ENCODE measurements at places on chromosomes 6 and 20. TPM values are rescaled to one million over a fixed set of nuclear protein-coding genes. Genes with fewer than 3 reads are reported as not detected.

DNA sequence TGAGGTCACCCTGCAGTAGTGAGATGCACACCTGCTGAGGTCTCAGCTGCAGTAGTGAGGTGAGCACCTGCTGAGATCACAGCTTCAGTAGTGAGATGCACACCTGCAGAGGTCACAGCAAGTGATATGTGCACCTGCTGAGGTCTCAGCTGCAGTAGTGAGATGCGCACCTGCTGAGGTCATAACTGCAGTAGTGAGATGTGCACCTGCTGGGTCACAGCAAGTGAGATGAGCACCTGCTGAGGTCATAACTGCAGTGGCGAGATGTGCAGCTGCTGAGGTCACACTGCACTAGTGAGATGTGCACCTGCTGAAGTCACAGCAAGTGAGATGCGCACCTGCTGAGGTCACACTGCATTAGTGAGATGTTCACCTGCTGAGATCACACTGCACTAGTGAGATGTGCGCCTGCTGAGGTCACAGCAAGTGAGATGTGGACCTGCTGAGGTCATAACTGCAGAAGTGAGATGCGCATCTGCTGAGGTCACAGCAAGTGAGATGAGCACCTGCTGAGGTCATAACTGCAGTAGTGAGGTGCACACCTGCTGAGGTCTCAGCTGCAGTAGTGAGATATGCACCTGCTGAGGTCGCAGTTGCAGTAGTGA is 20.8 kb downstream of the ZDHHC14 start:
- DNase-seq, result no peak

The OR2J3 gene
- total RNA-seq, result not detected

DNA sequence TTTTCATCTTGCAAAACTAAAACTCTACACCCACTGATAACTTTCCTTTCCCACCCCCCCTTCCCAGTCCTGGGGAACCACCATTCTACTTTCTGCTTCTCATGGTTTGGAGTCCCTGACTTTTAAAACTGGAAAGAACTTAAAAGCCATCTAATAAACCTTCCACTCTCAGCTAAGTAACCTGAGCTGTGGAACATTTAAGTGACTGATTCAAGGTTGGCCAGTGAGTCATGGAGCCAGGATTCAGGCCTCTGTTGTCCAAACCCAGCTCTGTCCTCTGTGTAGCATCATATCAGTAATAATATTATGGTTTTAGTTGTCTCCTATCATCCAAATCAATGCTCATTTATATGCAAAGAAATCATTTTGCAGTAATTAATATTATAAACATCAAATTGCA is 176.0 kb upstream of the NT5E start:
- DNase-seq, result no peak

GRCh38 chr20:16145919-16146318 is 427.3 kb downstream of the KIF16B start:
- DNase-seq, result no peak

DNA sequence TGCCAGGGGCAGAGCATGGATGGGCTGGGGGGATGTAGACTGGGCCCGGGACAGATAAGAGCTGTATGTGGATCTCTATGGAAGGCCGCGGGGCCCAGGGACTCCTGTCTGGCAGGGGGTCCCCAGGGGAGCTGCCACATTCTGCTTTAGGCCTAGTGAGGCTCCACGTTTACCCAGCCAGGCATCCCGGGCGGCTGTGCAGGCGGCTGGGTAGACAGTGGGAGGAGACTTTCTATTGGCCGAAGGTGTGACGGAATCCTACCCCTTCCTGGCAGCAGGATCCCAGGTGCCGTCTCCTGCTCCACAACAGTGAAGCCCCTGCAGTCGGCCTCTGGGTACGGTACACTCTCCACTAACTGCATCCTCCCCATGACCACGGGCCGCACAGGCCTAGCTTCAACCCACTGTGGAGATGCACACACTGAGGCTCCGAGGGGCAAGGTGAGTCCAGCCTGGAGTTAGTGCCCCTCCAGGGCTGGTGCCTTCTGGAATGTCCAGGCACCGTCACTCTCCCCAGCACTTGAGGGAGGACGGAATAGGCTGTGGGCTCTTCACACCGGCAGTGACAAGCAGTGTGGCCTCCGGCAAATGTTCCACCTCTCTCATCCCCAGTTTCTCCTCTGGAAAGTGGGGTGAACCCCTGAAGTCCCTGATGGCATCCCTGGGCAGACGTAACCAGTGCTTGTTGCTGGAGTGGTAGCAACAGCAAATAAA is 36.8 kb upstream of the ZBP1 start:
- DNase-seq, result peak; percentile 1

The RUNX2 gene
- total RNA-seq, result 7.9 TPM

The RBBP9 gene
- 18.3 TPM for total RNA-seq

DNA sequence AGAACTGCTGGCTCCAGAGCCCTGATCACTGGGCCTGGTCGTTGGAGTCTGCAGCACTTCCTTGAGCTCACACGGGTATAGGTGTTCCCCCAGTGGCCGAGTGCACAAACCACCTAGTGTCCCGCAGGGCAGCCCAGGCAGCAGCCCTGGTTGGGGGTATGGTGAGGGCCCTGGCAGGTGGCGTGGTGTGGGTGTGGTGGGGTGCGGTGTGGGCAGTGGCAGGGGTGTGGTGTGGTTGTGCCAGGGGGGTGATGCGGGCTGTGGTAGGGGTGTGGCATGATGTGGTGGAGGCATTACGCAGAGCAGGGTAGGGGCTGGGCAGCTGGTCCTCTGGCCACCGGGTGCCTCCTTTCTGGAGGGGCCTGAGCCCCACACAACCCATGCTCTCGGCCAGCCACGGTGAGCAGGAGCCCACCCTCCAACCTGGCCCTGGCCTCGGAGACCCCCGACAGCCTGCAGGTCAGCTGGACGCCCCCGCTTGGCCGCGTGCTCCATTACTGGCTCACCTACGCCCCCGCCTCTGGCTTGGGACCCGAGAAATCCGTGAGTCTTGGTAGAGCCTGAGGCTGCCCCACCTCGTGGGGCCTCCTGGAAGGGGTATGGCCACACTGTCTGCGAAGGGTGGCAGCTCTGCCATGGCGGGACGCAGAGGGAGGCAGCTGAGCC is 20.5 kb downstream of the COL20A1 start:
- DNase-seq, result no peak

The ERVFRD-1 gene
- not detected for total RNA-seq

GRCh38 chr6:100592929-100593328 is 128.2 kb upstream of the SIM1 start:
- no peak for DNase-seq

DNA sequence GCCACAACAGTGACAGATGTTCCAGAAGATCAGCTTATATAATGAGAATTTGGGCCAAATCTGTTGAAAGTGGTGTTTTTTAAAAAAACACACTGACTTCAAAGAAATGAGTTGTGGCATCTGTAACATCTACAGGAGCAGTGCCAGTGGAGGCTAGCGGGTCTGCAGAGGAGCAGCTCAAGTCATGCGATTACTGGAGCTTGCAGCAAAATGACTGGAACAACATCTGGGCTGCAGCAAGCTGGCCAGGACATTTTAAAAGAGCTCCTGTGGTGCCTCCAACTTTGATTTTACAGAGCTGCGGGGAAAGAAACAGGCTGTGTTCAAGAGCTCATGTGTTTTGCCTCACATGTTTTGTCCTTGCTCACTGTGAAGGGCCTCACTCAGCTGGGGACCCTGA is 57.2 kb downstream of the TBX18 start:
- no peak for DNase-seq

The KCNK16 gene
- not detected for total RNA-seq

DNA sequence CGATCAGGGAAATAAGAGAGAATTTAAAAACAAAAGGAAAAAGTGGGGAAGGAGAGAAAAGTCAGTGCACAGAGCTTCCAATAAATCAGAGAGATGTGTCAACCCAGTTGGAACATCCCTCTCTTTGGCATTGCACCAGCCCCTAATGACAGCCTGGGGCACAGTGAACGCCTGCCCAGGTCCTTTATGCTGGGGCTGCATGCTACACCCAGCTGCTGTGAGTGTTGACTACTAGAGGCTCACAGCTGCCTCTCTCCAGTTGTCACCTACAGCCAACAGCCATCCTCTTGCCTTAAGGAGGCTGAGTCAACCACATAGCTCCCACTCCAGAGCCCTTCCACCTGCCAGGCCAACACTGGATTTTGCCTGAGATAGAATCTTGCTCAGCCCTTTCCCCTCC is 19.0 kb downstream of the OR2H2 start:
- no peak for DNase-seq

The PGBD1 gene
- 7.3 TPM for total RNA-seq

DNA sequence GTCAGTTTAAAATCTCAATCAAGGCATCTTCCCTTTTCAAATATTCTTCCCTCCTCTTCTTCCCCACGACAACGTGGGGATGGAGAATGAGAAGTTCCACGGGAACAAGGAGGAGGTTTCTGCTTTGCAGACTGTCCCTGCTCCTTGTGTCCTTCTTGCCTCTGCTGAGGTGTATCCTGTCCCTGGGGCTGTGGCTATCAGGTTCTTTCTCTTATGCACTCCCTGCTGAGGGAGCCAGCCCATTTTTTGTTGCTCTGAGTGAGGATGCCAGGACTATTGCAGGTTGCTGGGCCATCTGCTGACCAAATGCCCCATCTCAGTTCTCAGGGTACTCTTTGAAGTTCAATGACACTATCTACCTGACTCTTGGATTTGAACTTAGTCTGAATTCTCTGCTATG is 533.6 kb downstream of the RNF144B start:
- DNase-seq, result no peak

- no peak for DNase-seq
These were observed 67.1 kb downstream of the FYN start for GRCh38 chr6:111806165-111806547.

GRCh38 chr20:38498909-38499308 is 26.3 kb downstream of the RALGAPB start:
- no peak for DNase-seq

The CFAP206 gene
- total RNA-seq, result 2.8 TPM

DNA sequence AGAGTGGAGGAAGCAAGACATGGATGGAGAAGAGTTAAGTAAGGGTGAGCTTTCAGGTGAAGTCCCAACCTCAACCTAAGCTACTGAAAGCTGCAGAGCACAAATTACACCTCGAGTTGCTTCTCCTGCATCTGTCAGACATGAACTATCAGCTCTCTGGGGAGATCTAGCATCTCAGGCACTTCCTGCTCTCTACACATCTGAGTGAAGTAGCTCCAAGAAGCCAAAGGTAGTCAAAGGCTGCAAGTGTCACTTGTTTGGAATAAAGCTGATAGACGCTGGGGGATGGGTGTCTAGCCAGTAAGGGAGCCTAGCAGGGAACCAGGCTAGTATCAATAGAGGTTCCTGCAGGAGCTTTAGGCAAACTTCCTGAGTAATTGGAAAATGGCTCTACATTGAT is 228.0 kb downstream of the PLCB1 start:
- DNase-seq, result no peak

GRCh38 chr6:89944826-89945407 is 50.6 kb downstream of the GJA10 start:
- no peak for DNase-seq

GRCh38 chr20:43987018-43987417 is 72.4 kb downstream of the TOX2 start:
- DNase-seq, result no peak

- no peak for DNase-seq
These were observed 138.0 kb downstream of the MAP3K7 start for GRCh38 chr6:90448836-90449235.

DNA sequence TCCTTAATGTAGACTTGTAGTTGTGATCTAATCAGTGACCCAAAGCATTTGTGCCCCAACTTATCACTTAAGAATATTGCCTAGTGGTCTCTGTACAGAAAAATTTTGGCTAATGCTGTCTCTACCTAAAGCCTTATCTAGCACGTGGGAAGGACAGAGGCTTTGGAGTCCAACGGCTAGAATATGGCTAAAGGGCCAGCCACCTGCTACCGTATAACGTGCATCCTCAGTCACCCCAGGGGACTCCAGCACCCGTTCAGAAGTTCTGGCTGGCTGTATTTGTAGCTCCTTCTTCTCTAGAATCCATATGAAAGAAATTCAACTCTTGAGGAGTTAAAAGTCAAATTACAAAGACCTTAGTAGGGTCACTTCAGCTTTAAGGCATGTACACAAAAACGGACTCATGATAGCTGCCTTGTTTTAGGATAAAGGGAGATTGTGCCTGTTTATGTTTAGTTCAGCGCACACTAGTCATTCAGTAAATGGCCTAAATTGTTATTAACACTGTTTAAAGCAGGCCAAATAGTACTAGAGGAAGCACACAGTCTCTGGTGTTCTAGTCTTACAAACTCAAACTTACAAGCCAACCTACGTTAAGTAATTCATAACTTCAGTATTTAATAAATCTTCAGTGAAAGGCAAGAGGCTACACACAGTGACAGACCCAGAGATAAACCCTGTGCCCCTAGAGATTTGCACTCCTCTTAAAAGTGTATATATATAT is 407.5 kb upstream of the PLCB4 start:
- no peak for DNase-seq

GRCh38 chr6:46051962-46052361 is 36.3 kb upstream of the CLIC5 start:
- no peak for DNase-seq

- peak; percentile 71 for DNase-seq
These were observed 8.4 kb upstream of the TGM2 start for GRCh38 chr20:38173237-38174156.

DNA sequence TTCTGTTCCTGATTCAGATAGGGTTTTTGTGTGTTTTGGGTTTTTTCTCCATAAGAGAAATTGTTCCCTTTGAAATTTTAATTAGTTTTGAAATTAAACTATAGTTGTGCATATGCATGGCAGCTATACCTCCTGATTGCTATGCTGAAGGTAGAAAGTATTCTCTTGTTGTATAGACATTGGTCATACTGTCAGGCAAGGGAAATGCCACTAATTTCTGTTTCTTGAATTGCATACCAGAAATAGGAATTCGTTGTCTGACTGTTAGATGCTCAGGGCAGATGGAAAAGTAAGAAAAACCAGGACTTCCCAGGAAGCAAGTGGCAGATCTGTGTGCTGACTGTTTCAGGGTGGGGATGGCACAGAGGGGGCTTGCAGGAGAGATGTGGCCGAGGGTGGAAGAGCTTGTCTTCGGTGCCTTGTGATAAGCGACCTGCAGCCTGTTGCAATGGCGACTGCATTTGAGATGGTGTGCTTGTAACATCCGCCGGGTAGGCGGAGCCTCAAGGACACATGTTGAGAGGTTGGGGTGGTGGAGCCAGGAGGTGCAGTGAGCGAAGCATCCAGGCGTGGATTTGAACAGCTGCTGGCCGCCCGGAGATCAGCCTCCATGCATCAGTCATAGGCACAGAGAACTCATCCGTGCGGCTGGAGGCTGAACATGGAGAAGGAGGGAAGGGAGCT is 42.8 kb downstream of the RREB1 start:
- no peak for DNase-seq

The NOTCH4 gene
- 26.0 TPM for total RNA-seq

GRCh38 chr6:110327391-110327790 is 30.8 kb downstream of the METTL24 start:
- no peak for DNase-seq

- DNase-seq, result no peak
These were observed 131.2 kb upstream of the CDH4 start for GRCh38 chr20:61120595-61121515.

DNA sequence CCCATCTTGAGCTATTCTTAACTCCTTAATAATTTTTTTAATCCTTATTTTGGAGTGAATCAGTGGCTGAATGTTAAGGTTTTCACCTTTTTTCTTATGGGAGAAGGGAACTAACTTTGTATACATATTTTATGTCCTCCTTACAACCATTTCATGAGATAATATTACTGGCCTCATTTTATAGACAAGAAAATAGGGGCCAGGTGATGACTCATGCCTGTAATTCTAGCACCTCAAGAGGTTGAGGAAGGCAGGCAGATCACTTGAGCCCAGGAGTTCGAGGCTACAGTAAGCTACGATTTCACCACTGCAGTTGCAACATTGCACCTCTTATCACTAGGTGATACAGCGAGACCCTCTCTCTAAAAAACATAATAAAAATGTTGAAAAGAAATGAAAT is 128.7 kb downstream of the TMEM242 start:
- DNase-seq, result no peak

GRCh38 chr20:51360451-51361201 is 181.9 kb downstream of the NFATC2 start:
- no peak for DNase-seq

Data from thoracic aorta (tissue), 2 donors.